ENCODE measurements at places on chromosomes 6 and 20.

DNA sequence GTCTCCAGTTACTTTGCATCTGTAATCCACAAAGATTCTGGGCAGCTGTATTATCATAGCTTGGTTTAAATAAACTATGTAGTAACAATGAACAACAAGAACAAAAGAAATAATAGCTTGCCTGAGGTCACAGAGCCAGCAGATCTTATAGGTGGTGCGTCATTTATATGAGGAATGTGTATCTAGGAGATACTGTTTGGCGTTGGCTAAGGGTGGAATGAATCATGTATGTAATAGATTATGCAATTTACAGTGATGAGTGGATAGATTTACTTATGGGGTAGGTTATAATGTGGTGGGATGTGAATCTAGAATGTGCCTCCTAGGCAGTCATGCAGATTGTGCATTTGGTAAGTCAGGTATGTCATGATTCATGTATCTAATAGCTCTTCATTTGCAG, 42.8 kb downstream of the HNF4A start:
- DNase-seq = no peak

- DNase-seq = no peak
These were observed 20.2 kb downstream of the MCUR1 start for GRCh38 chr6:13794184-13794583.

GRCh38 chr20:61288331-61288784, 36.3 kb downstream of the CDH4 start:
- DNase-seq = no peak

GRCh38 chr6:20467437-20467836, 65.8 kb downstream of the E2F3 start:
- DNase-seq = no peak

GRCh38 chr6:137002505-137002904, 42.3 kb downstream of the IL20RA start:
- DNase-seq = no peak

DNA sequence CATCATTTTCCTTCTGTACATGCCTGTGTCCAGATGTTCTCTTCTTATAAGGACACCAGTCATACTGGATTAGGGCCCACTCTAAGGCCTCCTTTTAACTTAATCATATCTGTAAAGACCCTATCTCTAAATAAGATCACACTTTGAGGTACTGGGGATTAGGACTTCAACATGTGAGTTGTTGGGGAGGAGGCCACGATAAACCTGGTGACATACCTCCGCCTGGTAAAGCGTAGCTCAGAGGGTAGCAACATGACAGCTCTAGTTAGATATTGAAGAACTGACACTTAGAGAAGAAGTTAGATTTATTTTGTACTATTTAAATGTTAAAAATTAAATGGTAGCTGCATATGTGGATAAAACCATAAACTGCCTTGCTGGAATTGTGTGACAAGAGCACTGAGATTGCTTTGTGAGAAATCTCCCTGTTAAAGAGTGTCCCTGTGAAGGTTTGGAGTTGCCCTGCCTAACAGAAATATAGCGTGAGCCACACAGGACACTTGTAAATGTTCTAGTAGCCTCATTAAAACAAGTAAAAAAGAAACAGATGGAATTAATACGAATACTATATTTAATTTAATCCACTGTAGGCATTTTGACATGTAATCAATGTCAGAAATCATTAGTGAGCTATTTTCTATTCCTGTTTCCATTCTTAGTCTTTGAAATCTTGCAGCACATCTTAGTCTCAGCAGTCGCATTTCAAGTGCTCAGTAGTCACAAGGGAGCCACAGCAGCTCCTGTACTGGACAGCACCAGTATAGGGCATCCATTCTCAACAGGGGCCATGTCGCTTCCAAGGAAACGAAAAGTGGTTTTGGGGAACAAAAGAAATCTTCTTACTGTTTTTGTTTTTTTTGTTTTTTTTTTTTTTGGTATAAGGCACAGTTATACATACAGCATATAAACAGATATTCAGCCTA, 13.4 kb downstream of the PLCB1 start:
- no peak for DNase-seq

DNA sequence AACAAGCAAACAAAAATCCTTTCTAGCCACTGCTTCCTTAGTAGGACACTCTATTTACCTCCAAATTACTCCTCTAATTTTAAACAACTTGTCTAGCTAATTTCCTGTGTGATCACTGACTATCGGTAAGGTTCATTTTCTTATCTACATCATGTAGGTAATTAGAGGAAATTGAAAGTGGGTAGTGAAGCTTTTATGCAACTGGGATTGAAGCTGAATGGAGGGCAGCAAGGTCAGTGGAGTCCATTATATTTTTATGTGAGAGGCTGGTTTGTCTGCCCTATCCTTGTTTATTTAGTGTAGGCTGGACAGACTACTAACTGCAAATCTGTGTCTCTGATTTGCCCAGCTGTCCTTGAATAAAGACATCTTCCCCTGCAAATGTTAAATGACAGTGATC, 88.5 kb upstream of the SIM1 start:
- DNase-seq = no peak

- no peak for DNase-seq
These were observed 98.8 kb downstream of the SLC35B3 start for GRCh38 chr6:8336406-8337057.

GRCh38 chr6:43078691-43079090, 2.6 kb downstream of the PTK7 start:
- DNase-seq = no peak

GRCh38 chr6:136923954-136924673, 2.0 kb downstream of the SLC35D3 start:
- no peak for DNase-seq

GRCh38 chr6:156029286-156029985, 573.8 kb upstream of the NOX3 start:
- no peak for DNase-seq

- DNase-seq = no peak
These were observed 19.2 kb upstream of the BPIFB1 start for GRCh38 chr20:33263784-33264183.

DNA sequence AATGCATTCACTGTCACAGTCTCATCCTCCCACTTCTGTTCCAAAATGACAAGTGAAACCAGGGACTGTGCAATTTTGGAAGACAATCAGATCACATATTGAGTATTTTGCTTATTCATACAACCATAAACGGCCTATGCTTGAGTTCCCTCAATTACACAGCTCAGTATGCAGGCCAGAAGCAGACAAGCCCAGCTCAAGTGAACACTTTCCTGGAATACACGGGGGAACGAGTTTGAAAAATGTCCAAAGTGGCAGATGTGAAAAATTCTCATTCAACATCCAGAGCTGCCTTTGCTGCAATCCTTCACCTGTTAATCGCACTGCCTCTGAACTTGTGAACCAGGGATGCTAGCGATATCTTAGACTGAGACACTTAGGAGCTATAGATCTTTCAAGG, 190.2 kb downstream of the COL9A1 start:
- no peak for DNase-seq

DNA sequence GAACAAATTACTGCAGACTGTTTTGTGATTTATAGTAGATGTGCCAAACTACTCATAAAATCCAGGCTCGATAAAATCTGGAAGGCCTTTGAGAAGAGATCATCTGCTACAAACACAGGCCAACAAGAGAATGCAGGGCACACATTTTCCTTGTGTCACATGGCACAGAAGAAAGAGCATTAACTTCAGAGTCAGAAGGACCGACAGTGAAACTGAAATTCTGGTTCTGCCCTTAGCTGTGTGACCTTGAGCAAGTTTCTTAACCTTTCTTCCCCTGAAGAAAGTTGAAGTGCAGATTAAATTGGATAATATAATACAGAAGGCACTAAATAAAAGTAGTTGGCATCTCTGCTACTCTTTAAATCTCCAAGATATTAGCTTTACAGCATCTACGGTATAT, 338.4 kb upstream of the IRAK1BP1 start:
- no peak for DNase-seq

DNA sequence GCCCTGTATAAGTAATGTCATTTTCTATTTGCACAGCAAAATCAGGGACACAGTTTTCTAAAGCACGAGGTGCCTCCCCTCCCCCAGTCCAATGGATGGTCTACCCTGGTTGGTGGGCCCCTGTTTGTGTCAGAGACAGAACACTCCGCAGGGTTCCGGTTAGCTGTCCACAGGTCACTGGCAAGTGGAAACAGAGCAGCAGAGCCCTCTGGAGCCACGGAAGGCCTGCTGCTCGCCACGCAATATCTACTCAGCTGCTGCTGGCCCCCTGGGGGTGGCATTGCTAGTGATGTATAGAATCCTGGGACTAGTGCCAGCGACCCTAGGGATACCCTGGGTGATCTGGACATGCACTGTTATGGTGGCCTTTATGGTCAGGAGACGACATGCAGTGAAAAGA, 50.4 kb downstream of the RIN2 start:
- no peak for DNase-seq

DNA sequence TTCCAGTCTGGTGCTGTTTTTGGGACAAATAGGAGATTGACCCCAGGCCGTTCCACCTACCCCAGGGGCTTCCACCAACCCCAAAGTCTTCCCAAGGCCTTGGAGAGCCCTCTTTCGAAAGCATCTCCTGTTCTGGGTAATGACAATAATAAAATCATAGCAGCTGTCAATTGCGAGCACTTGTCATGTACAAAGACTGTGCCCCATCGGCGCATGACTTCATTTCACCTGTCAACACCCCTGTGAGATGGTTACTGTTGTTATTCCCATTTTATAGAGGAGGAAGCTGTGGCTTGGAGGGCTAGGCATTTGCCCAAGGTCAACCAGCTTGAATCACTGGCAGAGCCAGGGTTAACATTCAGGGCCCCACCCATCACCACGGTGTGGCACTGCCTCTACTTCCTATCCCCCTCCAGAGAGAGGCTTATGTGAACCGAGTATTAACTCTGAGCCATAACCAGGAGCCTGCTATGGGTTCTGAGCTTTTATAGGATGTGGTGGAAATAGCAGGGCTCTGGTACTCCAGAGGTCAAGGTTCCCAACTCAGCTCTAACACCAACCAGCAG, 51.2 kb downstream of the HNF4A start:
- no peak for DNase-seq

DNA sequence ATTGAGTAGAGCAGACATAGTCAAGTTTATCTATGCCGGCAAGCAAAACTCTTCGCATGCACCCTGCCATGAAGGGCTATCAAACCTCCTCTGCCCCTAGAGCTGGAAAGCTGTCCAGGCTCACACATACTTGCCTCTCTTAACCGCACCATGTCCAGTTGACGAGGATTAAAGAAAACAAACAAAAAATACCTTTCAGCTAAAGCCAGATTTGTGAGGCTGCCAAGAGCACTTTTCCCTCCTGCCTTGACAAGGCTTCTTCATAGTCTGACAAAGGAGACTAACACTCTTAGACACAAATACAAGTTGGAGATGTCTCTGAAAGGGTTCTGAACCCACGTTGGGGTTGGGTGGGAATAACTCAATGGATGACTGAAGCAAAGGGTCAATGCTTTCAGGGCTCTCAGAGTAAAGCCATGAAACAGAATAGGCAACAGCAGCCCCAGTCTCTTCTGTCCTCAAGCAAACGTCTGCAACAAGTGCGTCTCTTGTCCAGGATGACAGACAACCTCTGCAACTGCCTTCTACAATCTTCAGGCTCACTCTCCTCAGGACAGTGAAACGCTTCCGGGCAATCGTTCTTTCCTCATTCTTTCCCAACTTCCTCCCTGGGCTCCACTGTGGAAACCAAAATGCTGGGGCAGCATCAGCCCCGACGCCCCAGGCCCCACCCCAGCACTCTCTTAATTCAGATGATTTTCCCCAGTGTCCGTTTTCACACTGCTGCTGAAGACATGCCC, 57.8 kb downstream of the AGPAT4 start:
- no peak for DNase-seq

GRCh38 chr6:161437851-161438250, 164.0 kb upstream of the AGPAT4 start:
- no peak for DNase-seq

DNA sequence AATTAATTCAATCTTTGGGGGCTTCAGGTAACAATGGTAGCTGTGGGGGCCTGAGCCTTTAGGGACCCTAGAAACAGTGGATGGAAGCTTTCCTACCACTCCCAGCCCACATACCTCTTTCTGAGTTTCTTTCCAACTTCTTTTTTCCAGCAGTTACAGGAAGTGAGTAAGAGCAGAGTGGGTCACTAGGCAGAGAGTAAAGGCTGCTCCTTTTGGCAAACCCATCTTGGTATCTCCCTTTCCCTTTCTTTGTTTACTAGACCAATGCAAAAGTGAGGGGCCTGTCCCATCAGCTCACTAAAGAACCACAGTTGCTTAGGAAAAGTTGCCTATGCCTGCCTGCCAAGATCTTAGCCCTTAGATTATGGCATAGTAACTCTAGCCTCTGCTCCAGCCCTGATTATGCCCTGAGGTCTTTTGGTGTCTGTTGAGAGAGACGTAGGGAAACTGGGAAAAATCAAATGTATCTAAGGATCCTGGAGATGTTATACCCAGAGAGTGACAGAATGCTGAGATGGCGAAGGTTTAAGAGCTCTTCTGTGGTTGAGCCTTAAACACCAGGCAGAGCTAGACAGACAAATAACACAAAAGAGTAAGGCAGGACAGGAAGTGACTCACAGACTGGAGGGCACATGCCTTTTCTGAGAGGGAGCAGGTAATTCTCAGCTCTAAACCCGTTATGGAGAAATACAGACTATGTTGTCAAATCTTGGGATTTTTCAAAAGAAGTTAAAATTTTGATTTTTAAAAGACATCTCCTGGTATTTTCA, 31.3 kb downstream of the TRMT6 start:
- no peak for DNase-seq

DNA sequence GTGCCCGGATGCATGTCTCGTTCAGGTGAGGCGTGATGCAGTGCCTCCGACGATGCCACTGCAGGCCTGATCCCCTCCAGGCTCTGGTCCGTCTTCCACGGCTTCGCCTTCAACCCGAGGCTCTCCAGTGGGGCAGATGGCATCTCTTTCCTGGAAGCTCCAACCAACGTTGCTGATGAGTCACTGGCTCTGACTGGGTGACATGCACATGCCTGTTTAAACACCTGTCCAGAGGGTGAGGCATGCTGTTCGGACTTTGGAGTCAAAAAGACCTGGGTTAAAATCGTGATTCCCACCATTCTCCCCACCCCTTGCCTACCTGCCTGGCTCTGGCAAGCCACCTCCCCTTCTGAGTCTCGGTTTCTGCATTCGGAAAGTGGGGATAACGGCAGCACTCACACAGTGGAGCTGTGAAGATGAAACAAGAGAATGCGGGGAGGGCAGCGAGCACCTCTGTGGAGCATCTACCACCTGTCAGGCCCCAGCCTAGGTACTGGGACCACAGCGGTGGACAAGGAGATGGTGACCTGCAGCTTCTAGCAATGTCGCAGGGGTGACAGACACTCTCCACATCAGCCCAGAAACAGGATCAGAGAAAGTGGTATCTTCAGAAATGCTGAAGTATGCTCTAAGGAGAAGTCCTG, 8.5 kb upstream of the EDN3 start:
- DNase-seq = no peak

GRCh38 chr6:124470803-124471202, 491.4 kb upstream of the RNF217 start:
- no peak for DNase-seq

- no peak for DNase-seq
These were observed 23.8 kb upstream of the AKAP12 start for GRCh38 chr6:151215999-151216398.

GRCh38 chr20:8121666-8122065, 10.4 kb upstream of the PLCB1 start:
- DNase-seq = no peak

Measured in mesothelial cell of epicardium (in vitro differentiated cells).